Activated T-helper 1 cell treated with anti-CD3 and anti-CD28 coated beads, Interleukin-12 subunit alpha, Interleukin-12 subunit beta, Interleukin-2, Interleukin-4 antibody, amounts not matched to agents 30 ng/mL and 10 ng/mL and 1 ng/mL, durations not matched to agents 14 hours and 24 hours and 36 hours (primary cell): ENCODE measurements at places on chromosomes 7 and 10. TPM values are rescaled to one million over a fixed set of nuclear protein-coding genes. Genes with fewer than 3 reads are reported as not detected.

The EEPD1 gene
- 0.91 and 1.5 TPM in 2 replicates for total RNA-seq

The POLR3A gene
- 29.5 and 30.8 TPM in 2 replicates for total RNA-seq

The OR9A2 gene
- not detected in 2 replicates for total RNA-seq

The CYP2C9 gene
- not detected in 2 replicates for total RNA-seq

DNA sequence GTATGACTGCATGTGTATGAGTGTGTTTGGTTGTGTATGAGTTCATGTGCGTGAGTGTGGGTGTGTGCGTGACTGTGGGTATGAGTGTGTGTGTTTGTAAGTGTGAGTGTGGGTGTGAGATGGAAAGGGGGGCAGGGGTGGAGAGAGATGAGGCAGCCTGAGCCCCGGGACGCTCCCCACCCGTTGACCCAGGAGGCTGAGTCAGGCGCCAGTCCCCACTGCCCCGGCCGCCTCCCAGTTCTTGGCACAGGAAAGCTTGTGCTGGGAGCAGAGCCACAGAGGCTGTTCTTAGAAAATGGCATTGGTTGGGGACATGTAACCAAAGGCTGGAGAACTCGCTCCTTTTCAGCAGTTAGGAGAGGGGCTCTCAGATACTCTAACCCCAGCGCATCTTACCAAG is 27.8 kb upstream of the NUB1 start:
- no peak for DNase-seq

GRCh38 chr10:100338434-100339036 is 8.5 kb upstream of the SCD start:
- DNase-seq: peak; percentile 67

GRCh38 chr10:110356628-110357245 is 52.0 kb upstream of the SMNDC1 start:
- DNase-seq: peak; percentile 78

DNA sequence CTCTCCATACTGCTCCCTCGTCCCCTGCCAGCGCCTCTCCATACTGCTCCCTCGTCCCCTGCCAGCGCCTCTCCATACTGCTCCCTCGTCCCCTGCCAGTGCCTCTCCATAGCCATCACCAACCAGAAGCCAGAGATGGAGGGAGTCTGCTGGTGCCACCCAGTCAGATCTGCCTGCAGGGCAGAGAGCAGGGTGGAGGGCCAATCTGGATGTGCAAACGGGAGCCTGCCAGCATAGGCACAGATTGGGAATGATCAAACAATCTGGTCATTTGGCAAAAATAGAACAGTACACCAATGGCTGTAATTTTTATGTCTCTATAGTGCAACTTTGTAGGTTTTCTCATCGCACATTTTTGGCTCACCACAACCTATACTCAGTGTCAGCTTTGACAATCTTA is 76.9 kb upstream of the LRRC4 start:
- DNase-seq: no peak

DNA sequence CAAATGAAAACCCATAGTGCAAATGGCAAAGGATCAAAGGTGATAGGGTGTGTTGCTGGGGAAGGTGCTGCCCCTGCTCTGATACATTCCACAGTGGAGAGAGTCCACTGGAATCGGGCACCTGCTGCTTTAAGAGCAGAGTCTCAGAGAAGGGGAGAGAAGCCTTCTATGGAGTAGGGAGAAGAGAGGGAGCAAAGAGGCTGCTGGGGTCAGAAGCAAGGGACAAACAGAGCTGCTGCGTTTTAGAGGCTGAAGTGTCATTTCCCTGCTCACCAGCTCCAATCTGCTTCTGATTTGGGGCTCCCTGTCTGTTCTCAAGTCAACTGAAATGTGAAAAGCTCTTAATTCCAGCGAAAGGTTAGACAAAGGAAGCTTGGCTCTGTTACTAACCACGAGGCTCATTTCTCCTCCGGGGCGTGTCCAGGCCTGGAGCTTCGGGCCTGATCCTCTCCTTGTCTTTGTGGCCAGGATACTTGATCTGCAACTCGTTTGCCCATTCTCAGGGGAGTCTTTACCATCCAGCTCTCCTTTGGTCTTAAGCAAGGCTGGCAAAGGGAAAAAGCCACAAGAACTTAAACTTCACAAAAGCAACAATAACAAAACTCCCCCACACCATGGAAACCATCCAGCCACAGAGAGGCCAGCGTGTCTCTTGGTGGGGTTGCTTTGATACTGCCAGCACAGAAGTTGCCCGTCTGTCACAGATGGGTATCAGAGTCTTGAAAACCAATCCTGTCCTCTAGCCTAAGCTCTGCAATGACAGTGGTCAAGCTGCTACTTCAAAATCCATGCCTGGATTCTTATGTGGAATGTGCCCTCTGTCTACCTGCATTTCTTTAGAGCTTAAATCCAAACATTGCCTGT is 692.6 kb downstream of the SUGCT start:
- DNase-seq: no peak

- no peak for DNase-seq
Measured at GRCh38 chr10:110456523-110457091, 41.1 kb upstream of the DUSP5 start.

- no peak for DNase-seq
Measured at GRCh38 chr10:132880128-132880981, 62.0 kb downstream of the CFAP46 start.
